ENCODE measurements at places on chromosomes 7 and 10. TPM values are rescaled to one million over a fixed set of nuclear protein-coding genes. Genes with fewer than 3 reads are reported as not detected.

DNA sequence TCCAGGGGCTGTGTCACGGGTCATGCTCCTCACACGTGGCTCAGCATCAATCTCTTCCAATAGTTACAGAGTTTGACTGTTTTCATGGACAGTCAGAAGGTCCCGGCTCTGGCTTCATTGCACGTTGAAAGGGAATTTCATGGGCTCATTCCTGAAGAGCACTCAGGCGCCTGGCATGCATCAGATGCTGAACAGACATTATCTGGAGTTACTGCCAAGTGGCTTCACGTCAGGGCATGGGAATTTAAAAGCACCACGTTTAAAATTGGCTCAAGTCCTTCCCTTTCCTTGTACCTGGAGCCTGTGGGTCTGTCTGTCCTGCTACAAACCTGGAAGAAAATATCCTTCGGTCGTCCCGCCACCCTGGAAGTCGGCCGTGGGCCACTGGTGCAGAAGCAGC is 50.4 kb downstream of the CFAP46 start:
- DNase-seq = no peak

- no peak for DNase-seq
These were observed 39.2 kb upstream of the DNAJC1 start for GRCh38 chr10:22042557-22043326.

- DNase-seq = peak; percentile 94
These were observed at the start of gene NPM3 for GRCh38 chr10:101782811-101783735. Gene NPM3 (minus strand): TSS chr10:101783446. CDS start chr10:101783390, 56 bp downstream.

DNA sequence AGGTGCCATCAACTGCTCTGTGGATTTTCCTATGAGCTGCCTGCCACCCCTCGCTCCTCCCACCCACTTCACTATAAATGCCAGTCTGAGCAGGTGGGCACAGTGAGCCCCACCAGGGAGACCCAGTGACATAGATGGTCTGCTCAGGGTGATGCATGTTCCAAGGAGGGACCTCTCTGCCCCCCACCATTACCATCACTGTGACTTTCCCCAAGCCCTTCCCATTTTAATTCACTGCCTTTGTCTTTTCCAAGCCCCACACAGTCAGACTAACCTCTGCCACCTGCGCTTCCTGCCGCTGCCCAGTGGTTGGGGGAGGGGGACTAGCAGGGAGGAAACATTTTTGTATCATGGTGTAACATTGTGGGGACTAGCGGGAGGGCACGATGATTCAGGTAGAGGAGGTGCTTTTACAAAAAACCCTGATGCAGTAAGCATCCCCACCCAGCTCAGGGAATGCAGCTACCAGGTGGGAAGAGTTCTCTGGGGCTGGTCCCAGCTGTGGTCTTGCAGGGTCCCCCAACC is 24.6 kb downstream of the PRSS2 start:
- peak; percentile 82 for DNase-seq

- no peak for DNase-seq
These were observed 2.9 kb downstream of the RAMP3 start for GRCh38 chr7:45160417-45160881.

DNA sequence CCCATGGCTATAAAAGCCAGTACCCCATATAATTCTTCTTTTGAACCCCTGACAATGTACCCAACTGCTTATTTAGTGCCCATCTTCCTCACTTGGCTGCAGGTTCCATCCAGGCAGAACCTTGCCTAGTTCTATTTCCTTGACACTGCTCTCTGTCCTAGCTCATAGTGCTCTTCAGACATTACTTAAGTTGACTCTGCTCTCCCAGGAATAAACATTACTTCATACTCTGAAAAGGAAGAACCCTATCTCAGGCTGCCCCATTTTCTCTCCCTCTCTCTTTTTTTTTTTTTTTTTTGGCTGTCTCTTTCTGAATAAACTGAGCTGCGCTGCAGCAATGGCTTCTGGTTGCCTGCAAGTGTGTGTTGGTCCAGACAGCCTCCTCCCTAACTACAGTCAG is 21.0 kb downstream of the ACTA2 start:
- no peak for DNase-seq

DNA sequence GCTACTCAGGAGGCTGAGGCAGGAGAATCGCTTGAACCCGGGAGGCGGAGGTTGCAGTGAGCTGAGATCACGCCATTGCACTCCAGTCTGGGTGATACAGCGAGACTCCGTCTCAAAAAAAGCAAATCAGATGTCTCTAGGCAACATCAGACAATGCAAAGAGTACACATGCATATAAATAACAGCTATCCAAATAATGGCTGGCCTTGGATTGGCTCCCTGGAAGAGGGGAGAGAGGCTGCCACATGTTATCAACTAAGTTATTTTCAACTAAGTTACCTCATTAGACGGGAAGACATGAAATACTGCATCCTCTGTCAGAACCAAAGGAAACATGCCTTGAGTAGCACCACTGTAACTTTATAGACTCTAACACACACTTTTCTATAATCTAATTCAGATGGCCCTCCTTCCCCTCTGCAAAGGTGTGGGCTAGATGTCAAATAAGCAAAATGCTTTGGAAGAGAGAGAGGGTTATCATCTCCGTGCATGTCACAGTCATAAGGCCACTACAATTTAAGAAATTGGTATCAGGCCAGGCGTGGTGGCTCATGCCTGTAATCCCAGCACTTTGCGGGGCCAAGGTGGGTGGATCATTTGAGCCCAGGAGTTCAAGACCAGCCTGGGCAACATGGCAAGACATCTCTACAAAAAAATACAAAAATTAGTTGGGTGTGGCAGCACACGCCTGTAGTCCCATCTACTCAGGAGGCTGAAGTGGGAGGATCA is 22.5 kb upstream of the SPOCK2 start:
- no peak for DNase-seq

GRCh38 chr10:71880425-71881306 is 29.6 kb upstream of the PSAP start:
- DNase-seq = no peak

DNA sequence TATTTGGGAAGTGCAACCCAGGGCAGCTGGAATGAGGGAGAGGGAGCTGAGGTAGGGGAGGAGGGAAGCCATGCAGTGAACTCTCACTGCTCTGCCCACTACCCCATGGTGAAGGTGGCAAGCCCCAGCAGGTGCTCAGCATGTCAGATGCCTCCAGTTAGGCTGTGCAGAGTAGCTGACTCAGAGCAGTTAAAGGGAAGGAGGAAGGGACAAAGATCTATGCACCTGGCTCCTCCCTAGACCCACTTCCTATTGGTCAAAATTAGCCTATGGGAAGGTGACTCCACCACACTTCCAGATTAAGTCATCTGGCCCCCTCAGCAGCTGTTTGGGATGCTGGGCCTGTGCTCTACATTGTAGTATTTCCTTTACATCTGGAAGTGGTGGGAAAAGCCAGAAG is 125.7 kb upstream of the MTPN start:
- DNase-seq = no peak

DNA sequence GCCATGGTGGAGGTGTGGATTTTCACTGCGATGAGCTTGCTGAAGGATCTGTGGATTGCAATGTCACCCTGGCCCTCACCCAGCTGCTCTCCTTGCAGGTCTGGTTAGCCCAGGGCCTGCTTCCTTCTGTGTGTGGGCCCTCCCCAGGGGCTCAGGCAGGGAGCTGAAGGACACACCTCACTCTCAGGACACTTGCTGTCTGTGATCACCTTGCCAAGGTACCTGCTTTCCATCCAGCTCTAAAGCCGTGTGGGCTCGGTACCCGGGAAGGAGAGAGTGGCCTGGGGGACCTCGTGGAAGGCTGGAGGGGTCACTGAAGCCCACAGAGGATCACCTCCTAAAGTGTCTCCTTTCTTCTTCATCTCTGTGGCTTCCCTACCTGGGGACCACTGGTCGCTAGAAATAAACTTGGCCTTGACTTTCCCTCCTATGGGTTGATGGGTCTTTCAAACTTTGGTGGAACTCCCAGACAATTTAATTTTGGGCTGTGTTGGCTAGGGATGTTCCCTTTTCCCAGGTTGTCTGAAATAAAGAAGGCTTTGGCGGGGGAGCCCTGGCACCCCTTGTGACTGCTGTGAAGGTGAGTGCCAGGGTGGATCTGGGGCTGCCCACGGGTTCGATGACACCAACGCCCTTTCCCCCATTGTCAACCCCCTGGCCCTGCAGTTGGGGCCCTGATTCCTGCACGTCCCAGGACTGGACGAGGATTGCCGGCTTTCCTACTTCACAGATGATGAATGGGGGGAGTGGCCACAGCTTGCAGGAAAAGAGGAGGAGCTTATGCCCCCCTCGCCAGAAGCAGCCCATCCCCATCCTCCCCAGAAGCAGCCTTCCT is 331.0 kb downstream of the ADARB2 start:
- no peak for DNase-seq

GRCh38 chr10:43132867-43133787 is 5.1 kb upstream of the CSGALNACT2 start:
- no peak for DNase-seq

DNA sequence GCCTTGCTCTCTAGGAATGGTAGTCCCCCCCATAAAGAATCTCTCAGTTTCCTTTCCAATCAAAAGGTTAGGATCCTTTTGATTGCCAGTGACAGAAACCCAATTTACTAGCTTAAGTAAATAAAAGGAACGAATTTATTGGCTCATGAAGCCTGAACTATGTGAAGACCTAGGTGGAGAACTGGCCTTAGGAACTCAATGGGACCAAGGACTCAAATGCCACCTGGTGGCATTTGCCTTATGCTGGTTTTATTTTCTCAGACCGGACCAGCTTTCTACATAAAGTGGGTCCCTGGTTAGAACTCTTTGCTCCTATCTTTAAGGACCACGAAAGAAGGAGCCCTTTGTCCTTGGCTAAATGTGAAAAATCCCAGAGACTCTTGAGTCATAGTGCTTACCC is 25.4 kb downstream of the CFTR start:
- DNase-seq = no peak

The NODAL gene
- not detected for total RNA-seq

DNA sequence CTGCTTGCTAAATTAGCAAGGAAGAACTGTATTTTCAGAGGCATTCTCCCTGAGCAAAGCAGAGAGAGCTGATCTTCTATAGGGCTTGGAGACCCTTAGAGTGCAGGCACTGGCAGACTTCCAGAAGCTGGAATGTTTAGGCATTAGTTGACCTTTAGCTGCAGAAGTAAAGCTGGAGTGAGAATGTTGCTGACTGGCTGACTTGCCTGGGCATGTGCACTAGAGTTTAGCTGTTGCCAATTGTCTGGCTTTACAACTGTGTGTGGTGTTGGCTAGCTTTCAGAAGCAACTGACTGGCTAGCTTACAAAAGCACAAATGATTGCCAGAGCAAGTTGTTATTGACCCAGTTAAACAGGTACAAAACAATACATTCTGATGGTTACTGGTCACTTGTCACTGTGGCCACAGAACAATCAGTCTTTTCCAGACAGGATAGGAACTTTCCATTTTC is 25.1 kb downstream of the FAM13C start:
- no peak for DNase-seq

DNA sequence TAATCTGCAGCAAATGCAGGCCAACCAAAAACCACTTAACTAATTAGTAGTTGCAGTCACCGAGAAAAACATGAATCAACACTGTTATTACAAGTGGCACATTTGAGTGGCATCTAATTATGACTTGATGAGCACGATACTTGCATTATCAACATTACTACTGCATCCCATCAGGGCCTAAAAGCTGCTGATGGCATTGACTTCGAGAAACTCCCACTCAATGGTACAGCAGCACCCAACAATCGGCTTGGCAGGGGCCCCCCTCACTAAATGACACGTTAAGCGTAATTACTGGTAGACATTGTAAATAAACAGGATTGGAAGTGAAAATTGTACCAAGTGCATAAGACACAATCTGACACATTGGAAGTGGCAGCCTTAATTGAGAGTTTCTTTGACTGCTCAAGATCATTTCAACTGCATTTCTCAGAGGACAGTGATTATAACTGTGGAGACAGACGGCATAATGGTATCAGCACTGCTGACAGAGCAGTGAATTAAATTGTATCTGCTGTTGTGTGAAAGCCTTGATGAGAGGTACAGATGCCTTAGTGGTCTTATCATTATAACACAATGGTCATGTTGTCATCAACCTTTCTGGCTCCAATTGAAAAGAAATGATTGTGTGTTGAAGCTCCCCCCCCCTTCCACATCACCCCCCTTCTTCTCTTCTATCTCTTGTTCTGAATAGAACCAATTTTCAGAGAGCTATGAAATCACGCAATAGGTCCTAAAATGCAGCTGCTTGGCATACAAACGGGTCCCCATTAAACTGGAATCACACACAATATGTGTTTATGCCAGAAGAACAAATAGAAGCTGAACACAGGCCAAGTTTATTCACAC is 43.4 kb downstream of the SHTN1 start:
- no peak for DNase-seq

DNA sequence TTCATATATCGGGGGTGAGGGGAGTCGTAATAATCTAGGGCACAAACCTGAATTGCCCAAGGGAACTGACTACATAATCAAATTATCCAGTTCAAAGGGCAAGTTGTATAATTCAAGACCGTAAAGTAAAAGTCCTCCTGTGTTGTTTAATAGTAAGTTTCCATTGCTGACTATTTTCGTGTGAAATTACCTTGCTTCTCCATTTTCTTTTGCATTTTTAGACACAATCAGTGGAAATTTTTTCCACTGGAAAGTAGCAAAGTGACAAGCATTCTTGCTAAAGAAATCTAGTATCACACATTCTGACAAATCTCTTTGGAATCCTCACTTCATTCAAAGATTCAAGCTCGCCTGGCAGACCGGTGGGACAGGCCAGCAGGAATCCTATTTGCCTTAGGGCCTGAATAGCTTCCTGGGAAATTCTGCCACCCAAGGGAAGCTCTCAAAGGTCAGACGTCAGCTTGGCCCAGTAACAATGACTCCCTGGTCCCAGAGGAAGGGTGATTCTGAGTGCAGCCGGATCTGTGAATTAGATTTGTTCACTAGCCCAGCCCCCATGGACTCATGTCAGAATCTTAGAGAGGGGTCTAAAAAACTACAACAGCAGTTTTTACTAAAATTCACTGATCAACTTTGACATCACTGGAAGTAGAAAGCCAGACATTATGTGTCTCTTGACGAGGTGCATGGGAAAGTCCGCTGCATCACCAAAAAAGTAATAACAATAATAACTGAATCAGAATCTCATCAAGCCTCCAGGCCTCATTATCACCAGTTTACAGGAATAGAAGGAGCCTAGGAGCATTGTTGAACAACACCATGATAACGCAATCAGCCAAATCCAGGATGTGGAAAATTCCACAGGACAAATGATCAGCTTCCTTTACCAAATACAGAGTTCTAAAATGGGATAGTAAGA is 161.0 kb downstream of the SKIDA1 start:
- no peak for DNase-seq

The URGCP gene
- total RNA-seq = 22.2 TPM

- DNase-seq = no peak
These were observed 574.3 kb upstream of the GHITM start for GRCh38 chr10:83564889-83565588.

The PDE6C gene
- not detected for total RNA-seq

DNA sequence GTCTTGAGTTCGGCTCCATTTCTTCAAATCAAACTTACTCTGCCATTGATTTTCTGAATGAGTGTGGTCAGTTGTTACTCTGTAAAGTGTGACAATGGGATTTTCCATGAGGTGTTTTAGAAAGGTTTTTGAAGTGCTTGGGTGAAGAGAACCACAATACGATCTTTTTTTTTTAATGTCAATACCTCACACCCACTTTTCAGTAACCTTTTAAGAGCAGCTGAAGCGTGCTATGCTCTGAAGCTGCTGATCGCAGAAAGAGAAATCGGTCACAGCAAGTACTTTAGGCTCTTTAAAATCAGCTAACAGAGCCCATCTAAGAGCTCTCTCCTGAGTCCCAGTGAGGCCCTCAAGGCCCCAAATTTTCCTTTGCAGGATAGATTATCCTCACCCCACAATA is 34.4 kb upstream of the YAE1 start:
- DNase-seq = no peak

GRCh38 chr7:80902716-80903308 is 16.0 kb downstream of the SEMA3C start:
- DNase-seq = no peak

The GRM3 gene
- not detected for total RNA-seq
